ENCODE measurements at places on chromosomes 2 and 18.

DNA sequence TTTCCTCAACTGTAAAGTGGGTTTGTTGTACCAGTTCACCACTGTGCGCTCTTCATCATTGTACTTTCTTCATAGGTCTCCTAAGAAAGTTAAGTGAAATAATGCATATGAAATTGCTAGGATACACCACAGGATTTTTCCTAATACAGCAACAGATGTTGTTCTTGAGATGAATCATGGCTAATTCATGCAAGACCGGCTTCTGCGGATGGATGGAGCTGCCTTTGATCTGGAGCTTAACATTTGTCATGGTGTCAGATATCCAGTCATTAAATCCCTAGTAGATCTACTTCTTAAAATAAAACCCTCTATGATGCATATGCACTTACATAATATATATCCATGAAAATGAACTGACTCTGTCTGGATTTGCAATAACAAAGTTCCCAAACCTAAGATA, 114.1 kb downstream of the COL6A3 start:
- no peak for DNase-seq

DNA sequence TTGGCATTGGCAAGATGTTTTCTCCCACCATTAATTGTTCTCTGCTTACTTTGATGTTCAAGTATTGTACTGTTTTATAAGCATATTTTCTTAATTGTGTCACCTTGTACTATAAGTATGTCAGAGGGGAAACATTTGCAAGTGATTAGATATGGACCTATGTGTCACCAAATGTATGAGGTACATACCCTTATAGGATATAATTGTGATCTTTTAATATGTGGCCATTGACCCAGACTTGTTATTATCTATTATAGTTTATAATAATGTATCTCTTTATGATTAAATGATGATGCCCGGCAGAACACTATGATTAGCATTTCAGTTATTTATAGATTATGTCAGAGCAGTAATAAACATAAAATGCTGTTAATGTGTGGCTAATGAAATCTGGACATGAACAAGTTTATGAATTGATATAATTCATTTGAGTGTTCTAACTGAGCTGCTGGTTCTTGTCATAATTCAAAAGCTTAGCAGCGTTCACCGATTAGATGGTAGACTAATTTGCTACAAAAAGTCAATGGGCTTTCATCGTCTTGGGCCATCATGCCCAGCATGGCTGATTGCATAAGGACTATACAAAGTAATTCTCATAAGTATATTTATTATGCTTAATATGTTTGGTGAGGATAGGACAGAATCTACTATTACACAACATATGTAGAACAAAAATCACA, 480.9 kb upstream of the FANCL start:
- no peak for DNase-seq

DNA sequence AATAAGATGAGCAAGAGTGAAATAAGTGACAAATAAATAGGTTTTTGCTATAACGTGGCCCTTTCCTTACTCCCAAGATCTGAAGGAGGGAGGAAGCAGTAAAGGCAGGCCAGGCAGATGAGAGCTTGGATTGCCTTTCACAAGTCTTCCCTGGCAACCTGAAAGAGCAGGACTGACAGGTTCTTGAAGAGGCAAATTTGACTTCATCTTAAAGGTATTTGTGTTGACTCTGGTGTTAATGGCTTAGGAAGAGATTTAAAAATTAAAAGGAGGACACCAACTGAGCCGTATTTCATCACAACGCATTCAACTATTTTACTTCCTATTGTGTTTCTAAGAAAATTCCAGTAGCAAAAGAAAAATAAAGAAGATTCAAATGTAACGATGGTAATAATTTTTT, 3.2 kb downstream of the STRN start:
- DNase-seq, result no peak

DNA sequence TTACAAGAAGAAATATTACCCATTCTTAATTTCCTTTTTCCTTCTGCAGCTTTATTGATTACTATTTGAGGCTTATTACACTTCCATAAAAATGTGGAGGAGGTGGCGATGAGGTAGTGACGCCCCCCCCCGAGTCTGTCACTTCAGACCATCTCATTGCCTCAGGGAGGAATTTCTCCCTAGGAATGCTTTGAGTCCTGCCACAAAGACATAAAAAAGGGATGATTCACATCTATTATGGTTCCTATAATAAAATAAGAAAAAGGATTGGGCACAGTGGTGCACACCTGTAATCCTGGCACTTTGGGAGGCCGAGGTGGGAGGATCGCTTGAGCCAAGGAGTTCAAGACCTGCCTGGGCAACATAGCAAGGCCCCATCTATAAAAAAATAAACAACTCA, 93.7 kb downstream of the AOX1 start:
- no peak for DNase-seq

DNA sequence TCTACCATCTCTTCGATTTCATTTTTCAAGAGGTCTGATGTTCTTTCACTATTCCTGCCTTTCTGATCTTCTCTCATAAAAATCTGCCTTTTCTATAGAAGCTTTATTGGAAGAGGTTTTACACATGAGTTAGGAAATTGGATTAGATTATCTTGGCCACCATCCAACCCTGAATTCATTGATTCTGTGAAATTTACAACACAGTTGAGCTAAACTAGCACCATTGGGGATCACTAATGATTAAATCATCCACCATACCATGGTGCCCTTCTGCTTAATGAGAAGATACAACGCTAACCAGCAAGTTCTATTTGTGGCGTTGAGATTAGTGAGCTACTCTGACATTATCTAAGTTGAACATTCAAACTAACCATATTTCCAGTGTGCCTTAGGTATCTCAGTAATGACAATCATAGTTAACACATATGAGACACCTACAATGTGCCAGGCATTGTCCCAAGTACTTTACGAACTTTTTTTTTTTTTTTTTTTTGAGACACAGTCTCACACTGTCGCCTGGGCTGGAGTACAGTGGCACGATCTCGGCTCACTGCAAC, 17.3 kb upstream of the LBH start:
- no peak for DNase-seq

GRCh38 chr2:187966924-187967323, 324.8 kb upstream of the GULP1 start:
- DNase-seq, result no peak

- DNase-seq, result no peak
Measured at GRCh38 chr2:198763793-198764192, 693.9 kb downstream of the SATB2 start.

- no peak for DNase-seq
Measured at GRCh38 chr2:113930448-113930847, 40.6 kb downstream of the ACTR3 start.

- no peak for DNase-seq
Measured at GRCh38 chr2:27804146-27804545, 32.6 kb downstream of the MRPL33 start.

DNA sequence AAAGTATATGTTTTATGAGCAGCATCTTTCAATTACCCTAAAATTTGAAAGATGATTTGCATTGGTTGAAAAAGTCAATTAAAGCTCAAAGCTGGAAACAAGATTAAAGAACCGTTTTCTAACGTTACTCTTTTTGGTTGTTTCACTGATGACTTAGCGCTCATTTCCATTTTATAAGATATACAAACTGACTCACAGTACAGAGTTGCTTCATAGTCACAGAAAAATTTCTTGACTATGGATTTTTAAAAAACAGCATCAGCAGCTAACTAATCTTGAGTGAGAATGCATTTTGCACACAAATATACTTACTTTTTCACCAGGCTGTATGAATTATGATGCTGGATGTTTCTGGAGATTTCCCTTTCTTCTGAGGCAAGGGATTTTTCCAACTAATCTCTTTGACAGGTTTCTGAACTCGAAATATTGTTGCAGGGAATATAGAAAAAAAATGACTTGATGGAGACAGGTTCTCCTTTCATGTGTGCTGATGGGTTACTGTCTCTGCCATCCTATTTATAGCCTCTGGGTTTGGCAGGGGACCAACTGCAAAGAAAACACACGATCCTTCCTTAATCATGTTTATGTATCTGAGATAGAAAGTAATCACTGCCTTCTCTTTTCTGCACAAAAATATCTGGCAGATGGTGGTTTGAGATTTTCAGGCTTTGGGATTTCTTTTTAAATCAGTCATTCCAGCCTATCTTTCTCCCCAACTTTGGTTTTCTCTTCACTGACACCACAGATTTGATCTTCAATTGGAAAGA, 129.4 kb upstream of the DAPL1 start:
- no peak for DNase-seq

DNA sequence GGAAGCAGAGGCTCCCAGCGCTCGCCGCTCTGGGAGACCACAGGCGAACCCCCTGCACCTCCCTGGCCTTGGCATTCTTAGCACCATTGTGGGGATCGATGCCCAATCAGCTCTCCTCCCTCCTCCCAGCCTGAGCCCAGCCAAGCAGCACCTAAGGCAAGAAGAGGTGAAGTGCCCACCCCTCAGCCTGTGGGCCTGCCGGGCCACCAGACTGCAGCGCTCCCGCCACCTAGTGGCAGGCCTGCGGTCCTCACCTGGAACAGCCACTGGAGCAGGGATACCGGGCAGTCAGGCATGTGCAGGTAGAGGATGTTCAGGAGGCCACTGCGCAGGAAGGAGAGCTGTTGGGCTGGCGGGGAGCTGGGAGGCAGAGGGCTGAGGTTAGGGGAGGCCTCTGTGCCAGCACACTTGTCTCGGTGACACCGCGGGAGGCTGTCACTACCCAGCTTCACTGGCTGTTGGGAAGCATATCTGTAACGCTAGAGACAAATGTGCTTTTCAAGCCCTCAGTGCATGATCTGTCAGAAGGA, 35.2 kb downstream of the FAM178B start:
- DNase-seq, result no peak

- no peak for DNase-seq
Measured at GRCh38 chr2:134919341-134920210, 954 bp downstream of the CCNT2 start.

DNA sequence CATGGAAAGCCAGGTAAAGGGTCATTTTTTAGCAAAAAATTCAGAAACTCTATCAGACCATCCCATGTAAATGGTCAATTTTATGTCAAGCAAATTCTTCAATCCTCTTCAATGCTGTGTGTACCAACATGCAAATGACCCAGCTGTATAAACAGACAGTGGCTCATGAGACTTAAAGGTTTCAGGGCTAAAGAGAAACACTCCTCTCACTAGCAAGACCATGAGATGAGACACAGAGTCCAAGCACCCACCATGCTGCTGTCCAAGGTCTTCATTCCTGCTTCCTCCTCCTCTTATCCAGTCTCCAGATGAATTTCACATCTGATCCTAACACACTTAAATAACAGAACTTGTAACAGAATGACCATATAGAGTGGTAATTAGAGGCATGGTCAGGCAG, 30.8 kb upstream of the ONECUT2 start:
- DNase-seq, result no peak

GRCh38 chr2:48219555-48220436, 310.2 kb upstream of the STON1 start:
- no peak for DNase-seq

DNA sequence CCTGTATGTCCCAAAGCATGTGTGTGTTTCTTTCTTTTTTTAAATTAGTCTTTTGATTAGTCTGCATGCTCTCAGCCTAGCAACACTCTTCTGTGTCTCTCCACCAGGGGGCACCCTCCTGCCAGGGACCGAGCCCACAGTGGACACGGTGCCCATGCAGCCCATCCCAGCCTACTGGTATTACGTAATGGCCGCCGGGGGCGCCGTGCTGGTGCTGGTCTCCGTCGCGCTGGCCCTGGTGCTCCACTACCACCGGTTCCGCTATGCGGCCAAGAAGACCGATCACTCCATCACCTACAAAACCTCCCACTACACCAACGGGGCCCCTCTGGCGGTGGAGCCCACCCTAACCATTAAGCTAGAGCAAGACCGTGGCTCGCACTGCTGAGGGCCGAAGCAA, 93.8 kb downstream of the NRP2 start:
- DNase-seq, result no peak

DNA sequence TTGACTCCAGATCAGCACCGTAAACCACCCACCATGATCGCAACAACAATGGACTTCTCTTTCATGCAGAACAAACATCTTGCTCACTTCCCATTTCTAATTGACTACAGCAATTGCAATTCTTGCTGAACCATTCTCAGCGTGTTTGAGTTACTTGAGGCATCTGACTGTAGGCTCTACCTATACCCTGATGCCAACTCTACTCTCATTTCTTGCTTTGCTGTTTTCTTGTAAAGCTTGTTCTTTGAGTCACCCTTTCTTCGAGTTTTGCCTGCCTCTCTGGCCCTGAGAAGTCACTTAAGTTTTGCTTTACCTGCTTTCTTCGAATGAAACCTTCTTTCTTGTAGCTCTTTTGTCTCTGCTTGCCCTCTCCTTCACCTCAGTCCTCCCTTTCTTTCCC, 160.5 kb upstream of the RND3 start:
- no peak for DNase-seq

DNA sequence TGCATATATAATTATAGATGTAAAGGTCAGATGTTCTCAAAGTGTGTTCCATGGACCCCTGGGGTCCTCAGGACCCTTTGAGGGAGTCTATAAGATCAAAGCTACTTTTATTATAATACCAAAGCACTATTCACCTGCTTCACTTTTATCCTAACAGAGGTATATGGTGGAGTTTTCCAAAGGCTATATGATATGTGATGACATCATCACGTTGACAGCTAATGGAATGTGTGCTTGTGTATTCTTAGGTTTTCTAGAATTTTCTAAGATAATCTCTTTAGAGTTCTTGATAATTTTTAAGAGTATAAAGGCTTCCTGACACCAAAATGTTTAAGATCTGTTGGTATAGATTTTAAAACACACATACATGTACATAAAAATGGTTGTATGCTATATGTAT, 10.4 kb upstream of the ALK start:
- no peak for DNase-seq

GRCh38 chr2:127101756-127102477, 5.0 kb downstream of the BIN1 start:
- no peak for DNase-seq

DNA sequence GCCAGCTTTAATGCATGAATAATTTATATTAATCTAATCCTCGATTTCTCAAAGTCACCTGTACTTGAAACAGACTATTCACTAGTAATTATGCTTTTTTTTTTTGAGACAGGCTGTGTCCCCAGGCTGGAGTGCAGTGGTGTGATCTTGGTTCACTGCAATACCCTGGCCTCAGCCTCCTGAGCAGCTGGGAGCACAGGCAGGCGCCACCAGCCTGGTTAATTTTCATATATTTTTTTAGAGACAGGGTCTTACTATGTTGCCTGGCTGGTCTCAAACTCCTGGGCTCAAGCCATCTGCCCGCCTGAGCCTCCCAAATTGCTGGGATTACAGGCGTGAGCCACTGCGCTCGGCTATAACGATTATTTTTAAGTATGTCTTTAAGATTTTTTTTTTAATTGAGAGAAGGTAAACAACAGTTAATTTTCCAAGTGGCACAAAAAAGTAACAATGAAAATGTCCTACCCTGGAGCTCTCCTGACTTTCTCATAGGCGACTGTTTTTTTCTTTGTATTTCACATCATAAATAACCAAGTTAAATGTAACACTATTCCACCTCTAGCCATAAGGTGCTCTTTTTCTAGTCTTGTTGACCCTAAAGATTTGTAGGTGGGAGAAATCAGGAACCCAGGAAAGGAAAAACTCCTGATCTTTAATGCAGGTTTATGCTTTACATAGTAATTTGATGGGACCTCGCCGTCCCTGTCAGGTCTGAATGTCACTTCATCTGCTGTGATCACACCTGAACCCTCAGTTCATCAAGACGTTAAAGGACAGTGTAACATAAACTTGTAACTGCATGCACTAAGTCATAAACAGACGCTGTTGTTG, 1.3 kb upstream of the ANKRD12 start:
- DNase-seq, result no peak
